ENCODE measurements at places on chromosomes 5 and 9.

DNA sequence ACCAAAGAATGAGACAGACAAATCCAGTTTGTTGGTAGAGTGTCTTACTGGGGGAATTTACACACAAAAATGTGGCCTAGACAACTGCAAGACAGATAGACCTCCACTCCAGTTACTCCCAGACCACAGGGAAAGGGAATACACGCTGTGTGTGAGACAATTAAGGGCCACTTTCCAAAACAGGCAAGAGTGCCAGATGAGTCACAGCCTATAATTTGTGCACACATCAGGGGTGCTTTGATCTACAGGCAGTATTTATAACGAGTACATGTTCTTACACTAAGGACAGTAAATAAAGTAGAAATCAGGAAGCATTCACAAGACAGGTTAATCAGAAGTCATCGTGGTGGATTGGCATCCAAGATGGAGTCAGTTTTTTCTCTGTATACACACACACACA, 114.8 kb downstream of the ZNF622 start:
- DNase-seq = no peak

- DNase-seq = no peak
These were observed 46.3 kb downstream of the AP3S1 start for GRCh38 chr5:115888027-115888426.

DNA sequence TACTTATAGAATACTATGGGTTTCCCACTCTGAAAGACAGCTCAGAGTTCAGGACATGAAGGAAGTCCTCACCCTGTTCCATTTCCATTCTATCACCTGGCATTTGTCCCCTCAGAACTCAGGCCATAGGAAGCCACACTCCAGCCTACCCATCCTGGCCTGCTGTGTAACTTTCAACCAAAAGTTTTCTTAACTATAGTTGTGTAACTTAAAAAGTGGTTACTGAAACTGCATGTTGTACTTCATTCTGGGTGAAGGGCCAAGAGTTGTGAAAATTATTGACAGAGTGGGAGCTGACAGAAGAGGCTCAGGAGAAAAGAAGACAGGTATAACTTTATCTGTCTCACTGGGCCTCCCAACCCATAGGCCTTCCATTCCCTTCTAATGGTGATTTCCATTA, 212.5 kb downstream of the RAB3C start:
- DNase-seq = no peak

DNA sequence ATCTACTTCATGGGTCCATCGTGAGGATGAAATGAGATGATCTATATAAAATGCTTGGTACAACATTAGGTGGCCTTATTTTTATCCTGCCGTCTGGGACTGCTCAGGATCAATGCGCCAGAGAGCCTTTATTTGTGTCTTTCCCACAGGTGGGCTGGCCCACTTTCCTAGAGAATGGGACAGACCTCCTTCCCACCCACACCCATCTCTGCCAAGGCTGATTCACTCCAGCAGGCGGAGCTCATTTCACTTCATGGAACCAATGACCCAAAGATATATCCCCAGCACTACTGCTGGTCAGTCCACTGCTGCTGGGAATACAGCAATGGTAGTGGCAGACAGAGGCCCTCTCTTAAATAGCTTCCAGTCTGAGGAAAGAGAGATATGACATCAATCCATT, 35.7 kb downstream of the TGFBI start:
- no peak for DNase-seq

DNA sequence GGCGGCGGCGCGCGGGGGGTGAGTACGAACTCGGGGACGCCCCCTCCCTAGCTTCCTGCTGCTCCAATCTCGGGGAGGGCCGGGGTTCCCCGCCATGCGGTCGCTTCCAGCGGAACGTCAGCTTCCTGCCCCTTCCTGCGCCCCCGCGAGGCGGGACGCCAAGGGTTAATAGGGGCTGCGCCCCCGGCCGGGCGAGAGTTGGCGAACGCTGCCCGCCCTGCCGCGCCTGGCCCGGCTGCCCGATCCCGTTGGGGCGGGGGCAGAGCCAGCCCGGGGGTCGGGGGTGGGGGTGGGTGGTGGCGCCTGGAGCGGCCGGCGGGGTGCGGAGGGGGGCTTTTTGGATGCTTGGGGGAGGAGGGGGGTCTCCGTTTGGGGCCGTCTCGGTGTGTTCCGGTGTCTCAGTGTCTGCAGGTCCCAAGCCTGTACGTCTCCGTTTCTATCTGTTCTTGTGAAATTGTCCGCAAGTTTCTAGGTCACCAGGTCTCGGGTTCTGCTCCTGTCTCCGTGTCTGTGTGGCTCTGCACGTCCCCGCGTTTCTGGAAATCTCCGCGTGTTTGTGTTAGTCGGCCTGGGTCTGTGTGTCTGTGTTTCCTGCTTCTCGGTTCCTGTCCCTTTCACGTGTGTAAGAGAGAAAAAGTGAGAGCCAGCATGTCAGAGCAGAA, 789 bp downstream of the COL27A1 start:
- DNase-seq = no peak

GRCh38 chr5:176810081-176810597, at the start of gene UNC5A:
UNC5A (plus strand) TSS chr5:176810559; CDS start chr5:176810751, 192 bp downstream.
- DNase-seq = no peak

GRCh38 chr9:14205463-14205862, 108.5 kb downstream of the NFIB start:
- DNase-seq = no peak

DNA sequence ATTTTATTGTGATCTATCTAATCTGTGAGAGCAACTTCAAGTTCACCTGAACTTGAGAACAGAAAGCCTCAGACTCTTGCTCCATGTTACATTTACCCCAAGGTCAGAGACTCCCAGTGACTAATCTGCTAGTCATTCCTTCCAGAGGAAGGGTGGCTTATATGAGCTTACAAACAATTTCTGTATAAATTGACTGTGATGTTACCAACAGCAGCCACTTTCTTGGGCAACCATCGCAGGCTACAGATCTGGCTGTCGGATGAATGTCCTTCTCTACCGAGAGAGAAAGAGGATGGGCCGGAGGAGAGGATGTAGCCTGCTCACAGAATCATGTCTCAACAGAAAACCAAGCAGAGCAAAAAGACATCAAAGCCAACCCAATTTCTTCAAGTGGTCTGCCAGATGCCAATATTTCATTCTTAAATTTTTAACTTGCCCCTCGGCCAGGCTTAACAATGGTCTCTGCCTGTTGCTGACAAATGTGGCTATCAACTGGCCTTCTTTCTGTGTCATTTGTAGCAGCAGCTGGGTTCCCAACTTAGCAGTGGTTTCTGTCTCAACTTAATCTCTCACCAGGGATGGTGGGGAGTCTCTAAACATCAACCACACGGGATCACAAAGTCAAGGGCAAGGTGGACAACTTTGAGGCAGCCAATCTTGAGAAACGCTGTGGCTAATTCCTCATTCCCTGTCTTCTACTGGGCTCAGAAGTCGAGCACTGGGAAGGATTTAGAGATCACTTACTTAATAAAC, 81.3 kb downstream of the RAPGEF1 start:
- no peak for DNase-seq

DNA sequence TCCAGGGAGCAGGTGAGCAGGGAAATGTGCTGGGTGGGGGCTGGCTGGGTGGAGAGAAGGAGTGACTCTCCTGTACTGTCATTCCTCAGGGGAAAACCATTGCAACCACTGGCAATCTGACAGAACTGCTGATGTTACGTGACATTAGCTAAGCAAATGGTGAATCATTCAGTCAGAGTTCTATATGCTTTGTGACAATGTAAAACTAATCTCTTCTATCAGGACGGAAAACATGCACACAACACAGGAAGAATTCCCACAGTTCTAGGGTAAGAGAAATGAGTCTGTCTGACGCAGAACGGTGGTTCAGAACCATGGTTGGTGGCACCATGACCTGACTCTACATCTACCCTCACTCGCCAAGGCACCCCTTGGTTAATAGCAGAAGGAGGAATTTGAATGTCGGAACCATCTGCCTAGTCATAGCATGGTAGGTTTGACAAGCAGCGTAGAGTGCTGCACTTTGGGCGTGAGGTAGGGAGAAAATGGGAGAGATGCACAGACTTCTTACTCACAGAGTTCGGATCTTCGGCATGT, 243.6 kb upstream of the PANK3 start:
- no peak for DNase-seq

- peak; percentile 49 for DNase-seq
These were observed at the start of gene LIX1 for GRCh38 chr5:97142521-97143254. LIX1 (minus strand) TSS chr5:97142611; CDS start chr5:97142576, 35 bp downstream.

DNA sequence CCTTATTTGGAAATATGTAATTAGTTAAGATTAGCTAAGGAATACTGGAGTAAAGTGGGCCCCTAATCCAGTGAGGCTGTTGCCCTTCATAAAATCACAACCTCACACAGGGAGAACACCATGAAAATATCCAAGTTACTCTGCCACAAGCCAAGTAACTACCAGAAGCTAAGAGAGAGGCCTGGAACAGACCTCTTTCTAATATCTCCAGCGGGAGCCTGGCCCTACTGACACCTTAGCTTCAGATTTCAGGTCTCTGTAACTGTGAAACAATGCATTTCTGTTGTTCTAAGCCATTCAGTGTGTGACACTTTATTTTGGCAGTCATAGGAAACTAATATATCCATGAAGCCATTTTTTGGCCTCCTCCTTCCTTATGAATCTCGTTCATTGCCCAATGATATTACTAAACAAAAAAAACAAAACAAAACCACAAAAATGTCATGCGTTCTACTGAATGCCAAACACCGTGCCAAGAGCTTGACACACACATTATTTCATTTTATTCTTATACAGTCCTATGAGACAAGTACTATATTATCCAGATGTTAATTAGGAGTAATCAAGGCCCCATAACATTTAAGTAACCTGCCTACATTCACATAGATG, 699.0 kb downstream of the MAT2B start:
- no peak for DNase-seq

DNA sequence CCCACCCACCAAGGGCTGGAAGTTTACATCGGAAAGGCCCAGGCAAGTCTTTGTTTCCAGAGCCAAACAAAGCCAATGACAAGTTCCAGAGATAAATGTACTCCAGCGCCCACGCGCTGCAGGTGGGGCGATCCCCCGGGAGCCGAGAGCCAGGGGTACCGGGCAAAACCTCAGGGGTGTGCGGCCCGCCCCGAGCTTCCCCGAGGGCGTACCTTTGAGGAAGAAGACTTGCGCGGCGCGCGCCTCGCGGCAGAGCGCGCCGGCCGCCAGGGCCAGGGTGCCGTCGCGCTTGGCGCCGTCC, 671 bp downstream of the DUSP1 start:
- DNase-seq = no peak

DNA sequence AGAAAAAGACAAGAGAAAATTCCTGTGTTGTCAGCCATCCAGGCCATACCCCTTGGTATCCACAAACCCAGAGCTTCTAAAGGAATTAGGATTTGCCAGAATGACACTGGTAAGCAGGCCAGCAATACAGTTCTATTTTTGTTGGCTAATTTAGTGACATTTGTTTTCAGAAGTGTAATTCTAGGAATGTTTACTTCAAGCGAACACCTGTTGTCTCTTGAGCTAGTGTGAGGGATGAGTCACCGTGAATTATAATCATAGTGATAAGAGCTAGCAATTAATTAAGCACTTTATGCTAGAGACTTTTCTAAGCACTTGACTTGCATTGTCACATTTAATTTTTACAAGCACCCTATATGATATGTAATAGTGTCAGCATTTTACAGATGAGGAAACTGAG, 99.2 kb downstream of the PRKACG start:
- DNase-seq = no peak

GRCh38 chr9:18281291-18281690, 192.7 kb upstream of the ADAMTSL1 start:
- DNase-seq = no peak

GRCh38 chr5:141524604-141525597, 36.0 kb downstream of the PCDHGC5 start:
- peak; percentile 62 for DNase-seq

DNA sequence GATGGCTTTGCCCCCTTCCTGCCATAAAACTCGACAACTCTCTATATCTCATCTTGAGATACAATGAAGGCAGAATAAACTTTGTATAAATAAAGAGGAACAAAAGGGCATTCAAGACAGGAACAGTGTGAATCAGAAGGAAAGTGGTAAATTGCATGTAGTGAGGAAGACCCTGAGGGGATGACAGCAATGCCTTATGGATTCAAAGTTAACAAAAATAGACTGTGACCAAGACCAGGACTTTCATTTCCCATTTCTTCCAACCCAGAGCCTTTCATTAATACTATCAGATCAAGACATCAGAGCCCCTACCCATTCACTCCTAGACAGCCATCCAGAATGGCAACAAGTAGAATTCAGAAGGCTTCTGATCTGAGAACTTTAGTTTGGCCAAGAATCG, 46.4 kb upstream of the ZNF462 start:
- DNase-seq = no peak

GRCh38 chr5:61417340-61417739, 85.3 kb downstream of the ZSWIM6 start:
- DNase-seq = no peak

- DNase-seq = no peak
These were observed 2.8 kb downstream of the GM2A start for GRCh38 chr5:151255621-151256286.

- no peak for DNase-seq
These were observed 26.8 kb upstream of the CSF1R start for GRCh38 chr5:150113047-150113744.

DNA sequence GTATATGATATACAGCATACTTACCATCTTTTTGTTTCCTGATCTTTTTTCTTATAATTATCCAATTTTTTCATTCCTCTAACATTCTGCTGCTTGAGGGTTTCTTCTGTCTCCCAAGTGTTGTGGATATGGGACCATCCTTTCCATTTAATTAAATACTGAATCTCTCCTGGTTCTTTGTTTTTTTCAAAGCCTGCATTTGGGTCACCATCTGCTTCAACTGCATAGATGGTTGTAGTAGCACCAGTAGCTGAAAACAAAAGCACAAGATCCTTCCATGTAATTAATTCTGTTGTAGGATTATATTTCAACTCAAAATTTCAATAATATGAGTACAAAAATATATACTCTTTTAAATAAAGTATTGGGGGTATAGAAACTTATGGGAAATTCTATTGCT, 29.4 kb downstream of the CHD1 start:
- no peak for DNase-seq

DNA sequence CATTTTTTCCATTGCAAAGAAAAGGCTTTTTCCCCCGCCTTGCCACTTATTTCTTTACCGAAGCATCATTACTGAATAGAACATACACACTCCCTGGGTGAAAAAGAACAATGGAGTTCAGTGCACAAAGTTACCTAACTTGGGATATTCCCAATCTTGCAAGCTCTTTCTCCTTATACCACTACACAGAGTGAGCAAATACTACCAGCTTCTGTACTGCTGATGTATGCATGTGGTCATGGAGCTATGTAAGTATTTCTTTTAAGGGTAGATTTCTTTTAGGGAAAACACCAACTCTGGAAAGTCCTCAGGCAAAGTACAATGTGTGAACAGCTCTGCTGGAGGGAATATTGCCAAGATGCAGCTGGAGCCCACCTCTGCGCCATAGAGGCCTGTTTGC, 81.1 kb downstream of the AOPEP start:
- DNase-seq = no peak

Data from nucleus accumbens (tissue), 56 donors.